NCI-H1694 treated with DMSO at 0.1 percent for 48 hours (cell line): ENCODE measurements at places on chromosomes 2 and 18.

- DNase-seq, result no peak
Measured at GRCh38 chr18:68995675-68996074, 197.8 kb downstream of the CCDC102B start.

DNA sequence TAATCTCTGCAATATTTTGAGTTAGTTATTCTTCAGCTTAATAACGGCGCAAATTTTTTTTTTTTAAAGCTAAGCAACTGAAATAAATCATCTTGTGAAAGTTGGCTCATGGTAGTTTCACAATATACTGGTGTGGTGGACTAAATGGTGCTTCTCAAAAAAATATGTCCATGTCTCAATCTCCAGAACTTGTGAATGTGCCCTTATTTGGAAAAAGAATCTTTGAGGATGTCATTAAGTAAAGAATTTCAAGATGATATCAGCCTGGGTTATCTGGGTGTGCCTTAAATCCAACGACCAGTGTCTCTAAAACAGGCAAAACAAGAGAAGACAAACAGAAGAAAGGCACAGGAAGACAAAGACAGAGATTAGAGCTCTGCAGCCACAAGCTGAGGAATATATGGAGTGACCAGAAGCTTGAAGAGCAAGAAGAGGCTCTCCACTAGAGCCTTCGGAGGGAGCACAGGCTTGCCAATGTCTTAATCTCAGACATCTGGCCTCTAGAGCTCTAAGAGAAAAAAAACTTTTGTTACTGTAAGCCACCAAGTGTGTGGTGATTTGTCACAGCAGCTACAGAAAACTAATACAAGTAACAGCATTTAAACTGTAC is 71.4 kb downstream of the HNMT start:
- no peak for DNase-seq

- peak; percentile 13 for DNase-seq
Measured at GRCh38 chr18:70931942-70932814, 643.3 kb downstream of the SOCS6 start.

- no peak for DNase-seq
Measured at GRCh38 chr2:235577404-235578330, 83.8 kb downstream of the AGAP1 start.

DNA sequence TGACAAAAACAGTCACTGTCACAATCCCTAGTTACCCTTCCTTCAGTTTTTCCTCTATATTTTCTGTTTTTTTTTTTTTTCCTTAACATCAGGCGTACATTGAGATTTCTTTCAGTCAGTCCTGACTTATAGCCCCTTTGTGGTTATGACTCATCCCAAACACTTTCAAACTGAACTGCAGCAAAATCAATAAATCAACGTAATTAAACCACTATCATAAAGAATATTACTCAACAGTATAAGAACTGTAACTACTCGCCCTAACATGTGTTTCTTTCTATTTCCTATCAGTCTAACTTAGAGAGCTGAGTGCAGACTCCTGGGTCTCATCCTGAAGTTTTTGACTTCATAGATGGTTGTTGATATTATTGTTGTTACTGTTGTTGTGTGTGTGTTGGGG is 523.5 kb downstream of the LRRTM4 start:
- no peak for DNase-seq

- DNase-seq, result no peak
Measured at GRCh38 chr18:13614641-13615288, 111.6 kb downstream of the FAM210A start.

GRCh38 chr2:71174207-71174606 is 43.8 kb downstream of the MPHOSPH10 start:
- DNase-seq, result no peak

GRCh38 chr18:11124054-11124453 is 25.3 kb downstream of the PIEZO2 start:
- DNase-seq, result no peak

DNA sequence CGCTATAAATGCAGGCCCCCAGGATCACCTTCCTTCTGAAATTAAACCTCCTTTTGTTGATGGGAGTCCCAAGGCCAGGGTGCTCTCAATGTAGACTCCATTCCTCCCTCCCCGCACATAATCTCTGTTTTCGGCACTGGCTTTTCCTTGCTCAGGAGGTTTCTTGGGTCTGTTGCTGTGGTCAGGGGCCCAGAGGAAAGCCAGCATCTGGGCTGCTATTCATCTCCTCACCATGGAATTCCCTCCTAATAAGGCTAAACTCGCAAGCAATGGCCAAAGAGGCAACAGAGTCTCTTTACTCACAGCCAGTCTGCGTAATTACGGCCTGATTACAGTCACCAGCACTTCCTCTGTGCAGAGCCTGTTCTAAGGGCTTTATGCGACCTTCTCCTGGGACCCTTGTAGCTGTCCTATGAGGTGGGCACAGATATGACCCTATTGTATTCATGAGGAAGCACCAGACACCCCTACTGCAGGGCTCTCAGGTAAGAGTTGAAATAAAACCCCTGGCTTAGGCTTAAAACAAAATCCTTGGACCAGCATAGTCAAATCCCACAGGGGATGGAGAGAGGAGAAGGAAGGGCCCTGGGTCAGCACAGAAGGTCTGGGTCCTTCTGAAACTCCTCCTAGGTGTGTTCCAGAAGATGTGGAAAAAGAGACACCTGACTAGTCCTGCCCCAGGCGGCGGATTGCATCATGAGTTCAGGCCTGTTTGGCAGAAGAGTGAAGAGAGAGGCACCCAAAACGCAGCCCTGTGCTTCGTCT is 105.0 kb upstream of the SH3BP4 start:
- DNase-seq, result no peak

- DNase-seq, result no peak
Measured at GRCh38 chr2:187550857-187551256, 3.4 kb downstream of the TFPI start.

DNA sequence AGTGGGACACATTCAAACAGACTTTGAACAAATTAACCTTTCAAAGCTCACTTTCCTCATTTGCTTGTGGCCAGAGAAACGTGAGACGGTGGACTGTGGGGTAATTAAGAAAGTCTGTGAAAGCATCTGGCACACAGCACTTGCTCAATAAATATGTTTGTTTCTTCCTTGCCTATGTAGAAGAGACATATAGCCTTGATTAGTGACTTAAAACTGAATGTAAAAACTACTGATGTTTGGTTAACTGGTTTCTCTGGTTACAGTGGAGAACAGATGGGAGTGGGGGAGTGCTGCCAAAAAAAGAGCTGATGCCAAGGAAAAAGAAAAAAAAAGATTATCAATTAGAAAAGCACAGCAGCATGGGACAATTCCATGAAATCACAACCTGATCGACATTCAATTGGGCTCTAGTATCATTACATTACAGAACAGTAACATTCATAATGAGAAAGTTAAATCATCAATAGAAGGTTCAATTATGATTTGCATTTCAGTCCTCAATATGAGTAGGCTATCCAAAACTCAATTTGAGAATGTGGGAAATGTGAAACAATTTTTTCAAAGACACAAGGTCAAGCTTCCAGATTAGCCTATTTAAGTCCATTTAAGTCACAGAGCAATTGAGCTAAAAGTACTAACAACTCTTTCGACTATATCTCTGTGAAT is 14.7 kb downstream of the CUL3 start:
- DNase-seq, result peak; percentile 59

- DNase-seq, result no peak
Measured at GRCh38 chr18:13173578-13174145, 44.9 kb upstream of the LDLRAD4 start.

- no peak for DNase-seq
Measured at GRCh38 chr2:239137165-239137897, 263.5 kb downstream of the HDAC4 start.

DNA sequence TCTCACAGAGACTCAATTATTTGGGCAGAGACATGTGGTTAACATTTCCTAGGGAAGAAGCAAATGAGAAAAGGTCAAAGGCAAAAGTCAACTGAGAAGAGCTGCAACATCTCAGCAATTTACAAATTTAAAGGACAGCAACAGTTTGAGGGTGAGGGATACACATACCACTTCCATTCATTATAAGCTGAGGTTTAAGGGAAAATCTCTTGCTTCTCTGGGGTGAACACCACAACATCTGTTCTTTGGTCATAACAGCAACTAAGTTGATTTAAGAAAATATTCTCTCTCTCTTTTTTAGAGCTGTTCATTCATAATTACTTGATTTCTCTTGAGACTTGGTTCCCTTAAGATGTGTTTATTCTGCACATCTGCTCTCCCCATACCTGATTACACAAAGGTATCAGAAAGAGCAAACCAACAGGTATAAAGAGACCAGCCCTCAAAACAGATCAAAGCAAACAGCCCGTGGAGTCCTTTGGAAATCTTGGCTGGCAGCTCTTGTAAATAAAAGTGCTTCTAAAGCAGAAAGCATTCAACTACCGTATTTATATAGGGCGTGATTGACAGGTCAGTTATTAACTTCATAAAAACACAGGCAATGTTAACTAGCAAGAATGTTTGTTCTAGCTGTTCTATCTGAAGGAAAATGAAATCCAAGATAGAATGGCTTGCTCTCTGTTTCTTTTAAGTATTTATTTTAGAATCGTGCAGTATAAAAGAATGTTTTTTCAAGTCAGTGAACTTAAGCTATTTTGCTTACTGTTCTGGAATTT is 132.8 kb downstream of the THADA start:
- DNase-seq, result no peak

DNA sequence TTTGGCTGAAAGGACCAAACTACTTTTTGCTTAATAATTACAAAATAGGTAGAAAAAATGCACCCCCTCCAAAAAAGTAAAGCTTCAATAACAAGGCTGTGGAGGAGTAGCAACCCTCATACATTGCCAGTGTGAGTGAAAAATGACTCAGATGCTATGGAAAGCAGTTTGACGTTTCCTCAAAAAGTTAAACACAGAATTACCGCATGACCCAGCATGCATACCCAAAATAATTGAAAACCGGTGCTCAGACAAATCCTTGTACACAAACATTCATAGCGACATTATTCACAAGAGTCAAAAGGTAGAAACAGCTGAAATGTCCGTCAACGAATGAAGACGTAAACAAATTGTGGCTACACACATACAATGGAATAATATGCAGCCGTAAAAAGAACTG is 38.8 kb upstream of the DAPL1 start:
- no peak for DNase-seq

- no peak for DNase-seq
Measured at GRCh38 chr18:52283927-52284326, 56.1 kb upstream of the DCC start.

DNA sequence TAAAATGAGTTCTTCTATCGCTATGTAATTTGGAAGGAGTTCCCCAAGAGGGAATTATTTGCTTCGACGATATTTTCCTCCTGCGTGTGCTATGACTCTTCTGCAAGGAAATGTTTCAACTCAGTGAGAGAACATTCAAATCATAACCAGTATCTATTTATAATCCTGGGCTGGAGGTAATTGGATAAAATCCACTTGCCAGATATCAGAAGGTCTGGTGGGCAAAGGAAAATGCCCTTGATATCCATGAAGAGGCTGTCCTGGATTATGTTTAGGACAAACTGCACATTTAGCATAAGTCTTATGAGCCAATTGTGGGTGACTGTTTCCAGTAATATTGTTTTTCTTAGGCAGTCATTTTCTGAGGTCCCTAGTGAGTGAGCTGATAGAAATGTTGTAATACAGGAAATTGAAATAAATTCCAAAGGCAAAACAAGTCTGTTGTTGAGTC is 17.7 kb downstream of the RPIA start:
- no peak for DNase-seq

GRCh38 chr2:164141271-164141670 is 405.5 kb upstream of the FIGN start:
- DNase-seq, result no peak

- peak; percentile 39 for DNase-seq
Measured at GRCh38 chr2:219644801-219645480, 17.5 kb downstream of the SLC4A3 start.

- DNase-seq, result no peak
Measured at GRCh38 chr2:75506101-75506697, 54.5 kb downstream of the EVA1A start.

DNA sequence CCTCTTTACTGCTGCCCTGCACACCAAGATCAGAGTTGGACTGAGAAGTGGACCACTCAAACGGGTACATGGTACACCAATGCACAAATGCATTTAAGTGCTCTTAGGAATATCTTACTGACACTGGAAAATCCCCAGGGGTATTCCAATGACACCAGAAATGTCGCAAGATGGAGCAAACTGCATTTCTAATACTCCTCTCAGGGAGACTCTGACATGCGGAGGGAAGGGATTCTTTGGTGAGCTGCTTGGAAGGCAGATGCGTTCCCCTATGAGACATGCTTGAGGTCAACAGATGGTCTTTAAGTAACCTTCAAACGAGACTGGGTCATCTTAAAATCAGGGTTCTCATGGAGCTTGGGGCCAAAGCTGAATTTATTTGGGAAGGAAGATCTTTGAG is 521.8 kb upstream of the TCF4 start:
- no peak for DNase-seq

DNA sequence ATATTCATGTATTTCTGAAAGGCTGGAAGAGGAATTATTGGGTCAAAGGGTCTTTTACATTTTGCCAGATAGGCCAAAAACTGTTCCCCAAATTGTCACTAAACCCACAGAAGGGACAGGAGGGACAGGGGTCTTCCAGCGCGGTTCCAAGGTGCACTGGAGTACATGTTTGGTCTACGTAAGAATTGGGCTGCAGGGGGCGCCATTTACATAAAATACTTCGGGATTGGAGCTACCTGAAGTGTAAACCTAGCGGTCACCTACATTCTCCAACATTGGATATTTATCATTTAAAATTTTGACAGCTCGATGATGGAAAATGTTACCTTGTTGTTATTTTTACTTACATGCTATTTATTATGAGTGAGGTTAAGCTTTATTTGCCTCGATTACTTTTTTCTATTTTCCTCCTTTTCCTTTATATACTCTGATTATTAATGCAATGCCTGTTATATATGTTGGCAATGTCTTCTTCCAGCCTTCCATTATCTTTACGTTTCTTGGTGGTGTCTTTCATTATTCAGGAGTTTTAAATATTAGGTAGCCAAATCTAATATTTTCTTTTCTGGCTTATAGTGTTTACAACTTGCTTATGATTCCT is 43.0 kb upstream of the RAB6C start:
- peak; percentile 28 for DNase-seq

- DNase-seq, result no peak
Measured at GRCh38 chr2:179479947-179480346, 215.3 kb upstream of the SESTD1 start.

DNA sequence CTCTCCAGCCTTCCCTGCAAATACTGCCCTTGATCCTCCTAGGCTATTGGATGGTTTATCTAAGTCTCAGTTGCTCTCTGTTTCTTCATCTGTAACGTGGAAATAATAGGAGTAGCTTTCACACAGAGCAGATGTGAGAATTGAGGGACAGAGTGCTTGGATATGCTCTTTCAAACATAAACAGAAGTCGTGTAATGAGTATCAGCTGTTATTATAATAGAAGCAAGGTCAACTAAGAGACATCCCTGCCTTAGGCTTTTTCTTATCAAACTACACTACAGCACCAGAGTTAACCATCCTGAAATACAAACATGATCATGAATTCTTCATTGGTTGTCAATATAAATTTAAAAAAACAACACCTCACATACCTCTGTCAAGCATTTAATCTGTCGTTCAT is 138.2 kb downstream of the DOK6 start:
- no peak for DNase-seq

- no peak for DNase-seq
Measured at GRCh38 chr2:170052151-170052550, 125.8 kb upstream of the MYO3B start.
